Astrocyte of the cerebellum (primary cell): ENCODE measurements at places on chromosomes 13 and 19.

GRCh38 chr13:51317262-51317661 is 22.2 kb upstream of the SERPINE3 start:
- peak; percentile 39 for DNase-seq

DNA sequence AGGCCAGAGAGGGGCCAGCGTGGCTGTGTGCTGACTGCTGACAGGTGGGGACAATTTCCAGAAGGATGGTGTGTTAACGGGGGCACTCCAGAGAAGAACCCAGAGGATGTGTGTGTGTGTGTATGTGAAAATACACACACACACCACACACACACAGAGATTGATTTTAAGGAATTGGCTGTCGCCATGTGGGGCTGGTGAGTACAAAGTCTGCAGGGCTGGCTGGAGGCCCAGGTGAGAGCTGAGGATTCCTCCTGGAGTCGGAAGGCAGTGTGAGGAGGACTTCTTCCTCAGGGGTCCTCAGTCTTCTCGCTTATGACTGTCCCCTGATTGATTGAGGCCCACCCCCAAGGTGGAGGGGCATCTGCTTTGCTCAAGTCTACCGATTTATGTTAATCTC is 7.6 kb upstream of the GJB6 start:
- no peak for DNase-seq

GRCh38 chr19:30403203-30403985 is 31.2 kb downstream of the ZNF536 start:
- no peak for DNase-seq

DNA sequence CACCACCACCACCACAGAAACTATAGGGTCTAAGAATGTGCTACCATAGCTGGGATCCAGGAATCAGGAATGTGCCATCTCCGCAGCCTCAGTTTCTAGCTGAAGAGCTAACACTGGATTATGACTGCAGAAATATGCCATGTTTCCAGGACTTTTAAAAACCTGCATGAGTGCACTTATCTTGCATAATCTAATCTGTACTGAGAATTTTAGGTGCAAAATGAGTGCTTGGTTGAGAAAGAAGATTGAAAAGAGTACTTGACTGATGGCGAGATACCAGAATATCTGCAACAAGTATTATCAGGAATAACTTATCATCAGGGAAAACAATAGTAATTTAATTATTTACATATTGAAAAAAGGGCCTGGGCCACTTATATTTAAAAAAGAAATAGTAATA is 97.2 kb upstream of the FAM216B start:
- no peak for DNase-seq
